ENCODE measurements at places on chromosomes 1 and 21. TPM values are rescaled to one million over a fixed set of nuclear protein-coding genes. Genes with fewer than 3 reads are reported as not detected.

PIGR gene
- 0.85 TPM for polyA plus RNA-seq

CLDN14 gene
- polyA plus RNA-seq = 4.5 TPM

EPHA8 gene
- 1.5 TPM for polyA plus RNA-seq

OR2L5 gene
- not detected for polyA plus RNA-seq

CIART gene
- 8.1 TPM for polyA plus RNA-seq

PLEKHN1 gene
- 0.47 TPM for polyA plus RNA-seq

DNA sequence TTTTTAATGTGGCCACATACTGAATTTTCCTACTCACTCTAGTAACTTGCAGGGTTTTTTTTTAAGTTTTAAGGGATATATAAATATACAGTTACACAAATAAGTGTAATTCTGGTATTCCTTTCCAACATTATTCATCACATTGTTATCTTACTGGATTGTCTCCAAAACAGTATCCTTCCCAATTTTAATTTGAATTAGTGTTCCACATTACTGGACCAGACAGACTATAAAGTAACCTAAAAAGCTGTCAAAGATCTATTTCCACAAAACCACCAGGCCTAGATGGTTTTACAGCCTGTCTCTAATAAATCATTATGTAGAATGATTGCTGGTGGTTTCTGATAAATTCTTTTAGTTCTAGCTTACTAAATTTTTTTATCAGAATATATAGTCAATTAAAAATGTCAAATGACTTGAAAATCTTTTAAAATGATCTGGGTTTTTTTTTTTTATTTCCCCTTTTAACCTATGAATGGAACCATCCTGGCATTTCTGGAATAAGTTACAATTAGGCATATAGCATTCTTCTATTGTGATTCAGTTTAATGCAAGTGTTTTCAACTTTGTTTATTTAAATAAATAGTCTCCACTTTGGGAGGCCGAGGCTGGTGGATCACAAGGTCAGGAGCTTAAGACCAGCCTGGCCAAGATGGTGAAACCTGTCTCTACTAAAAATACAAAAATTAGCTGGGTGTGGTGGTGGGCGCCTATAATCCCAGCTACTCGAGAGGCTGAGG, 59.3 kb downstream of the PACC1 start:
- DNase-seq = no peak

- no peak for DNase-seq
These were observed 54.7 kb downstream of the PTP4A2 start for GRCh38 chr1:31883357-31883942.

DNA sequence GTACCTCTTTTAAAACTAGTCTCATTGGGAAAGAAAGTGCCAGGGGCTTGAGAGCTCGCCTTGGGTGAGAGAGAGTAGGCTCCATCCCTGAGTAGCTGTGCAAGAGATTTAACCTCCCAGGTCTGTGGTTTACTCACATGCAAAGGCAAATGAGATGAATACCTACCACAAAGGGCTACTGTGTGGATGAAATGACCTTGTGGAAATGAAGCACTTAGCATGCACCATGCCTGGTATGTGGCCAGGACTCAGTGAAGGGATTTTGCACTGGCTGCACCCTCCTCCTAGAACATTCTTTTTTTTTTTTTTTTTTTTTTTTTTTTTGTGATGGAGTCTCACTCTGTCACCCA, 120.3 kb downstream of the PROX1 start:
- DNase-seq = no peak

DNA sequence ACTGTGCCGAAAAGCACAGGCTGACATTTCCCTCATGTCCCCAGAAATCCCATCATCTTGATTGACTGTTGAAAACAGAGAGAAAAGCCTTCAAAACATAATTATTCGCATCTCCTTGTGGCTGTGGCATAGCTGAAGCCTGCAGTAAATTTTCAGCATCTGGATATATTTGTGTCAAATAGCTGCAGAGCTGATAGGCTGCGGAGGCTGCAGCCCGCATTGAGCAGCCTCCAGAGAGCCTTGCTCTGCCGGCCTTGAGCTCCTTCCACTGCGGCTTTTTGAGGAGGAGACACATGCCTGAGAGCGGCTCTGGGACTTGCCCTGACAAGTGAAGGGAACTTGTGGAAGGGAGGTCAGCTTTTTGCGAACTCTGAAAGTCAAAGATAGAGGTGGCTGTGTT, 144.7 kb downstream of the RYR2 start:
- no peak for DNase-seq

DNA sequence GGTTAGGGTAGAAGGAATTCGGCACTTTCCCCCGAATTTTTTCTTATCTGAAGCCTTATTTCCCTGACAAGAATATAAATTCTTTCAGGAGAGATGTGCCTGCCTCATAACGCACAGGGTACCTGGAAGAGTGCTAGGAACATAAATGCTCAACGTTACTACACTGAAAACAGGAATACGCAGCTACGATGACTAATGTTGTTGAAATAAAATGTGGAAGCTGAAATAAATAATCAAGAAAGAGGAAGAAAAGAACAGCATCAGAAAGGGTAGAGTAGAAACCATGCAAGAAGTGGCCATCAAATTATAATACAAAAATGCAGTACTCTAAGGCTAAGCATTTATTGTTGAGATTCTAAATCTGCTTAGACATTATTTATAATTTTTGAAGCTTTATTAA, 33.9 kb downstream of the SLC66A1 start:
- no peak for DNase-seq

- no peak for DNase-seq
These were observed 64.2 kb upstream of the ERRFI1 start for GRCh38 chr1:8090241-8090702.

DNA sequence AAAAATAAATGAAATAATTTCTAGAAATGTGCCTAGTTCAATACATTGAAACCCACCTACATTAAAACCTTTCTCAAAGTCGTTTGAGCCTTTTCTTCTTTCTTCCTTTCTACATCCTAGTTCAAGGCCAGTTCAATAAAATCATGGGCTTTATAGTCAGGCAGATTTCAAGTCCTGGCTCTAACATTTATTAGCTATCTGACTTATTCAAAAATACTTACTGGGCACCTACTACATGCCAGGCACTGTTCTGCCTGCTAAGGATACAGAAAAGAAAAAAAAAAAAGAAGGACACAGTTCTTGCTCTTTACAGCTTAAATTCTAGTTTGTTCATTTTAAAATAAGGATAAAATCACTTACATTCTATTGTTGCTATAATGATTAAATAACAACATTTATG, 134.2 kb upstream of the FGGY start:
- no peak for DNase-seq

- DNase-seq = no peak
These were observed 5.6 kb downstream of the CLDN19 start for GRCh38 chr1:42734201-42735035.

DNA sequence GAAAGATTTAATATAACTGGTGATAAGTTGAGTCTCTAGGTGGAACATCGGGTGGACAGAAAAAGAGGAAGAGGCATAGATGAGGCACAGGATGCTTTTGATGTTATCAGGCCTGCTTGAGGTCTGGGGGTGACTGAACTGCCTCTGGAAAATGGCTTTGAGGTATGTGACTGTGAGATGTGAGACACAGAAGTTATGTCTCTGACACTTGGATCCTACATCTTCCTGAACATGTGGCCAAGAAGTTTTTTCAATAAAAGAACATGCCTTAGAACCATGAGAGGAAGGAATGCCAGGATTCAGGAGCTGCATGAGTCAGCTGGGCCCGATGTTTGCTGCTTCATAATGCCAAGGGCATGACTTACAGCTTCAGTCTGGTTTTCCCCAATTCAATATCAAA, 11.5 kb upstream of the AIM2 start:
- DNase-seq = no peak

DNA sequence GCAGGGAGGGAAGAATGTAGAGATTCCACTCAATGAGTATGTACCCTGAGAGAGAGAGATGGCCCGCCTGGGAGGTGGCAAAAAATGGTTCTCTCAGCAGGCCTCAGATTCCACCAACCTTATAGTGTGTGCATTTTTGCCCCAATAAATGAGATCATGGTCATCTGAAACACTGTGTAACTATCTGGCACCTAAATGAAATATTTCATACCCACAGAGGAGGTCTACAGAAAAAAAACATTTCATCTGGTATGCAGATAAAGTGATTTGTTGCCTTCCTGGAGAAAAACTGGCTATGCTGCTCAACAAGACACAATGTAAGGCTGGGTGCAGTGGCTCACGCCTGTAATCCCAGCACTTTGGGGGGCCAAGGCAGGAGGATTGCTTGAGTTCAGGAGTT, 4.9 kb downstream of the TMCO2 start:
- DNase-seq = no peak
